ENCODE measurements at places on chromosomes 7 and 10.

DNA sequence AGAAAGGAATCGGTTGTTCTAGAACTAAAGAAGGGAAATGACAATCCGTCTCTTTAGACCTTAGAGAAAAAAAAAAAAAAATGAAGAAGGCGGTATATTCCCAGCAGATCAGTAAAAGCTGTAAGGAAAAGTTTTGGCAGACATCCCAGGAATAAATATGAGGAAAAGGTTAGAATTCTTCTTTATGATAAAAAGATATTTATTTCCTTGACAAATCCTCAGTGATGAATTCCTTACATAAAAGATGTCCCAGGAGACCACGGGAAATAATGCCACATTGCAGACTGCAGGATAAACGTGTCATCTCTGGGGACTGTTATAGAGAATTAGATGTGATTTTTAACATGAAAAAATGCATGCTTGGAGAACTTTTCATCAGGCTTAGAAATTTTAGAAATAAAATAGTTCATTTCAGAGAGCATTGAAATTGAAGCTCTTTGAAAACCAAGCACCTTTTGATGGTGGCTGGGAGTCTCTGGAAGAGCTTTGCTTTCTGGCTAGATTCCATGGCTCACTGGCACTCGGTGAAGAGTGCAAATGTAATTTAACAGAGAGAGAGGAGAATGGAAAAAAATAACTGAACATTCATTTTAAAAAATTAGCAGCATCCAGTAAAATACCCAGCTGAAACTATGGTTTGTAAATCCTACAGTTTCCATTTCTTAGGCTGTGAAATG lies 98.2 kb downstream of the PRPF18 start:
- DNase-seq: no peak

- DNase-seq: no peak
These were observed 83.0 kb upstream of the DUSP5 start for GRCh38 chr10:110414548-110415309.

DNA sequence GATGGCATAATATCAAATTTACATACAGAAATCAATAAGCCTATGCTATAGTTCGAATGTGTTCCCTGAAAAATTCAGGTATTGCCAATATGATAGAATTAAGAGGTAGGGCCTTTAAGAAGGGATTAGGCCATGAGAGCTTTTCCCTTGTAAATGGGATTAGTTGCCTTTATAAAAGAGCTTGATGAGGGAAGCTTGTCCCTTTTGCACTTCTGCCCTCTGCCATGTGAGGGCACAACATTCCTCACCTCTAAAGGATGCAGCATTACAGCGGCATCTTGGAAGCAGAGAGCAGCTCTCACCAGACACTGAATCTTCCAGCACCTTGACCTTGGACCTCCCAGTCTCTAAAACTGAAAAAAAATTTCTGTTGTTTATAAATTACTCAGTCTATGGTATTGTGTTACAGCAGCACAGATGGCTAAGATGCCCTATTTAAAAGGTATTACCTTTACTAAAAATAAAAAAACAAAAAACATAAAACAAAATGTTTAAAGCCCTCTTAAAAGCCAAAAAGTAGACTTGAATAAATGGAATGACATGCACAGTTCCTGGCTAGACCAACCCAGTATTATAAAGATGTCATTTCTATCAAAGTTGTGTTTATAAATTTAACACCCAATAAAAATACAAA lies 909.6 kb downstream of the REEP3 start:
- no peak for DNase-seq

DNA sequence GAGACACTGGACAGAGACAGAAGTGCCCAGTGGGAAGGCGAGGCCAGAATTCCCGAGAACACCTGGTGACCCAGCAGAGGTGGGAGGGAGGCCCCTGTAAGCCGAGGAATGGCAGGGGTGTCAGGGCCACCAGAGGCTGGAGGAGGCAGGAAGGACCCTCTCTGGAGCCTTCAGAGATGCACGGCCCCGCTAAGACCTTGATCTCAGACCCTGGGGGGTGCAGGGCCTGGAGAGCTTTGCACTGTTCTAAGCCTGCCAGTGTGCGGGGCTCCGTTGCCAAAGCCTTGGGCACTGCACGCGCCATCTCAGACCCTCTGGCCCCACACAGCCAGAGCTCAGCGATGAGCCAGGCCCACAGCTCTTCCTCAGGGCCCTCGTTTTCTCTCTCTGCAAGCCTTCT lies 557.1 kb downstream of the PTPRN2 start:
- DNase-seq: no peak

DNA sequence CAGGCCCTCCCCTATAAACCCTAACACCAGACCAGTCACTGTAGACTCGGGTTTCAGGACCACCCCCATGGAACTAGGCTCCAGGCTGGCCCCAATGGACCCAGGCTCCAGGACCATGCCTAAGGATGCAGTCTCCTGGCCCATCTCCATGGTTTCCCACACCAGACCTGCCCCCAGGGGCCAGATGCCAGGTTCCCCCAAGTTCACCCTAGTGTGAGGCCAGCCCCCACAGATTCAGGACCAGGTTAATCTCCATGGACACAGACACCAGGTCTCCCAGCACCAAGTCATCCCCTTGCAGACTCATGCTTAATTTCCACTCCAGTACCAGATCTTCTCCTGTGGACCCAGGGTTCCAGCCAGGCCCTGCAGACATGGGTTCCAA lies 103.8 kb upstream of the LANCL2 start:
- DNase-seq: no peak

GRCh38 chr7:4713183-4713784 lies 31.2 kb downstream of the FOXK1 start:
- DNase-seq: no peak

DNA sequence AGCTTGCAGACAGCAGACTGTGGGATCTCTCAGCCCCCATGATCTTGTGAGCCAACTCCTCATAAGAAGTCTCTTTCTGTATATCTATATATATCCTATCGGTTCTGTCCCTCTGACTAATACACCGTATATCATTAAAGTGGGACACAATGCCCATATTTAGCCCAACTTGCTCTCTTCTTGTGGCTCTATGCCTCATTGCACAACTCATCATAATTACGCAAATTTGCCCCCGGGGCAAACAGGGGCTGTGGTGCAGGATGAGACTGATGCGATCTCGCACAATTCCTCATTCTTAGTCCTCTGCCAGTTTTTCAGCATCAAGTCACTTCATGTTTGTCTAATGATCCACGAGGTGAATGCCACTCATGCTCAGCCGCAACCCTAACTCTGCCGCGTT lies 183.2 kb downstream of the PRPF18 start:
- DNase-seq: no peak
